ENCODE measurements at places on chromosomes 11 and 22.
A peak's percentile ranks its signal among the peaks of the same experiment; 100 is the strongest.

- DNase-seq, result no peak
These were observed 243.0 kb downstream of the CTTN start for GRCh38 chr11:70641369-70641768.

GRCh38 chr11:111445586-111445985 lies 66.5 kb upstream of the POU2AF1 start:
- no peak for DNase-seq

DNA sequence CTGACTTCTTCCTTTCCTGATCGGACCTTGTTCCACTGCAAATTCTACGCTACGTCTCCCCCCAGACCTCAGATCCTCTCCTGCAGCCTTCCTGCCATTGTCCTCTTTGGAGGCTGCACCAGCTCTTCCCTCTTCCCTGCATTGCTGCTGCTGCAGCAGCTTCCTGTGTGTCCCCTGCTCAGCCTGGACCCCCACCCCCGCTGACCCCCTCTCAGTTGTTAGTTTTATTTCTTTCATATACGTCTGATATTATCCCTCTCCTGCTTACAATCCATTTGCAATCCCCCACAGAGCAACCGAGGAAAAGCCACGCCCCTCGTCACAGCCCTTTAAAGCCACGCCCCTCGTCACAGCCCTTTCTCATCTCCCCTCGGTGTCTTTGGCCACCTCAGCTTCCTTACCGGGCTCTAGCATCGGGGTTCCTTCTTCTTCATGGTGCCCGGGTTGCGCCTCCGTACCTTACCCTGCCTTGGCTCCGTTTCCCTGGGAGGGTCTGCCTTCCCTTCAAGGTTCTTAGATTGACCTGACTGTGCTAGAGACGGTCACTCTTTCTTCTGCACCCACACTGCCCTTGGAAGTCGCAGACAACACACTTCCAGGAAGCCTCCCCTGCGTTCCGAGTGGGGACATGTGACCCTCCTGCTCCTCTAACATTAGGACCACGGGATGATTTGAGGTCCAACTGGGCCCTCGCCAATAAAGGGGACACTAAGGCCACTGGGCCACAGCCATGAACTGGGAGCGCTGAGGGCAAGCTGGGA lies 4.8 kb downstream of the MRGPRG start:
- DNase-seq, result no peak

GRCh38 chr11:76148941-76149613 lies 57.2 kb downstream of the WNT11 start:
- DNase-seq, result no peak

DNA sequence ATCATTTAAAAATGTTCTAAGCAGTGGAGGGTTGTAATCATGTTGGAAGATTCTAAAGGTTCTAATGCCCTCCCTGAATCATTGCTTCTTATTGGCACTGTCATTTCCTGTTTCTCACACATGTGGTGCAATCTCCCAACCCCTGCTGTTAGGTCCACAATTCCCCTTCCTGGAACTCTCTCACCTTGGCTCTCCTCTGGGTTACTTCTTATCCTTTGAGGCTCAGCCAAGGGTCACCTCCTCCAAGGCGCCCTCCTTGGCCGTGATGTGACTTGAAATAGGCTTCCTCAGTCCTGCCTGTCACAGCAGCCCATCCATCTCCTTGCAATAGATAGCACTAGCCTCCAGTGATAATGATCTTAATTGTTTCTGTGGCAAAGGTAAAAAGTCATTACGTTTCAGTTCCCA lies 149.8 kb downstream of the TTC17 start:
- no peak for DNase-seq

DNA sequence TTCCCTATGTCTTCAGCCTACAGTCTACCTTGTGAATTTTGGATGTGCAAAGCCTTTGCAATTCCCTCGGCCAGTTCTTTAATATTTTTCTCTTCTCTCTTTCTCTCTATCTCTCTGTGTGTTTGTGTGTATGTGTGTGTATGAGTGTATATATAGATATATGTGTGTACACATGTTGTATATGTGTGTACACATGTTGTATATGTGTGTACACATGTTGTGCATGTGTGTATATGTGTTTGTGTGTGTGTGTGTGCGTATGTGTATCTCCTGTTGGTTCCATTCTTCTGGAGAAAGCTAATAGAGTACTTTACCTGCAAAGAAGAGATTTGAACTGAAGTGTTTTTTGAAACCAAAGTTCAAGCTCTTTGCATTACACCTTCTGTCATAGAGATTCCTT lies 155.0 kb downstream of the LUZP2 start:
- no peak for DNase-seq

DNA sequence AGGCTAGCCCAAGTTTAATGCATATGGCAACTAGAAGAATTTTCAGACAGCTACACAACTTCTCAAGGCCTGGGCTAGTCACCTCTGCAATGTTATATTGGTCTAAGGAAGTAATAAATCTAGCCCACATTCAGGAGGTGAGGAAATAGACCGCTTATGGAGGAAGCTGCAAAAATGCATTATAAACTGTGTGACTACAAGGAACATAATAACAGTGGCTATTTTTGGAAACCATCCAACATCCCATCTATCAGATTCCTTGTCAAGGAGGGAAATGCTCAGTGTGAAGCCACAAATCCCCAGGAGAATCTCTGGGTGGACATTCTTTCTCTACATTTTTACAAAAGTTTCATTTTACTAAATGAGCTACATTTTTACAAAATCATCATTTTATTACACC lies 76.1 kb downstream of the BBOX1 start:
- DNase-seq, result peak; percentile 54

DNA sequence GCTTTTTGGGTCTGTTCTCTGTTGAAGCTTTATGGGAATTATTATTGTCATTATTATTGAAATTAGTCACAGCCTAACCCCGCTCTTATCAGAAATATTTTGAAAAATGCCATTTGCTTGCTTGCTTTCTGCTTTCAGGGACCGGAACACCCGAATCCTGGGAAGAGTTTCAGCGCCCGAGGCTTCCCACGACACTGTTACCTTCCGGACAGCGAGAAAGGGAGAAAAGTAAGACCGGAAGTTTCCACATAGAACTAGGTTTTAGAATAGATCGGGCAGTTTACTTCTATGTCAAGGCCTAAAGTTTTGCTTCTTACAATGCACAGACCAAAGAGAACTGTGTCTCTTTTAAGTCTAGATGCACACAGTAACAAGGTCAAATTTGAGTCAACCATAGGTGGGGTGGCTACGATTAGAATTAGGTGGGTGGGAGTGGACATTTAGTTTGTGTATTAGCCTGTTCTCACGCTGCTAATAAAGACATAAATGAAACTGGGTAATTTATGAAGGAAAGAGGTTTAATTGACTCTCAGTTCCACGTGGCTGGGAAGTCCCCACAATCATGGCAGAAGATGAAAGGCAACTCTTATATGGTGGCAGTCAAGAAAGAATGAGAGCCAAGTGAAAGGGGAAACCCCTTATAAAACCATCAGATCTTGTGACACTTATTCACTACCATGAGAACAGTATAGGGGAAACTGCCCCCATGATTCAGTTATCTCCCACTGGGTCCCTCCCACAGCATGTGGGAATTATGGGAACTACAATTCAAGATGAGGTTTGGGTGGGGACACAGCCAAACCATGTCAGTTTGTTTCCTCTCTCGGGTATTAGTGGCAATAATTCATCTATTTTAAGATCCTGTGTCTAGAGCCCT lies 12.9 kb downstream of the MPEG1 start:
- no peak for DNase-seq

DNA sequence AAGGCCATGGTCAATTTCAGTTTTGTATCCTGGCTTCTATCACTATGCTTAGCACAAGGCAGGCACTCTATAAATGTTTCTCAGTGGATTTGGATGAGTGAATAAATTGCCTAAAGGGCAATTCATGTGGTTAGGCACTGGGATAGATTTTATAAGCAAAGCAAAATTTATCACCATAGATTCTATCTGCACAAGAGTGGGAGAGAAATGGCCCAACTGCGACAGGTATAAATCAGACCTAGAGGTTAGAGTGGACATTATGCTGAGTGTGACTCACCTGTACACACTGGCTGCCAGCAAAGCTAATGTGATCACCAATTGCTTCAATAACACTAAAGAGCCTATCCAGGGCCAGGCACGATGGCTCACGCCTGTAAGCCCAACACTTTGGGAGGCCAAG lies 514.0 kb downstream of the BUD13 start:
- DNase-seq, result no peak

DNA sequence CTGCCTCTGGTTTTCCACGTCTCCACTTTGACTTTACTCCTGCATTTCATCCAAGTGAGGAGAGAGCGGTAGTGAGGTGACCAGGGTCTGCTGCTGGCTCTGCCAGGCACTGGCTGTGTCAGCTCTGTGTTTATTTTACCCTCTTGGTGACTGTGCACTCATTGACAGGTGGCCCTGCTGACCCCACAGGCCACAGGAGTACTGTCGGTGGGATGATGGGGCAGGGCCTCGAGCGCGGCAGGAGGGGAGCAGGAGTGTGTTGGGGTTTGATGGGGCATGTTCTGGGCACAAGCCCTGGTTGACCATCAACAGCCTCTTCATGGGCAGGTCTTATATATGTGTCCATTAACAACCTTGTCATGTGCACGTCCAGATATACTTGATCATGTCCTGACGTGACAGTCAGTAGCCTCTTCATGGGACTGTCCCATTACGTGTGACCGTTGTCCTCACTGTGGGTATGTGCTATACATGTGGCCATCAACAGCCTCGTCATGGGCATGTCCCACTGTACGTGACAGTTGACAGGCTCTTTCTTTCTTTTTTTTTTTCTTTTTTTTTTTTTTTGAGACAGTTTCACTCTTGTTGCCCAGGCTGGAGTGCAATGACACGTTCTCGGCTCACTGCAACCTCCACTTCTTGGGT lies 31.4 kb upstream of the ACR start:
- no peak for DNase-seq

- DNase-seq, result no peak
These were observed 175.2 kb downstream of the SBF2 start for GRCh38 chr11:10118865-10119264.

- DNase-seq, result no peak
These were observed 155.7 kb downstream of the NAV2 start for GRCh38 chr11:19868281-19868821.

DNA sequence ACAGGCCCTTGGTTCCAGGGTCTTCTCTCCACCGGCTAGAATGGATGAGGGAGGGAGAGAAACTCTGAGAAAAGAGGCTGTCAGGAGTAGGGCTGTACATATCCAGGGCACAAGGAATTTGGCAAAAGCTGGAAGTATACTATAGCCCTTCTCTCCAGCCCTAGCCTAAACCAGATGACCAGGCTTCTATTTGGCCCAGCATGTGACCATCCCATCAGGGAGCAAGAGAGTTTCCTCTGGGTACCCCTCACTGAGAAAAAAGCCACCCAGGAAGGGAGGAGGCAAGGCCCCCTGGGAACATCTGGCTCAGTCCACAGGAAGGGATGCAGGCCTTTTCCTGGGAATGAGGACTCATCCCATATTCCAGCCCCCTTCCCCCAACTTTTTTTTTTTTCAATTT lies 8.3 kb downstream of the CD44 start:
- no peak for DNase-seq

GRCh38 chr11:134536677-134537076 lies 124.6 kb upstream of the B3GAT1 start:
- no peak for DNase-seq

DNA sequence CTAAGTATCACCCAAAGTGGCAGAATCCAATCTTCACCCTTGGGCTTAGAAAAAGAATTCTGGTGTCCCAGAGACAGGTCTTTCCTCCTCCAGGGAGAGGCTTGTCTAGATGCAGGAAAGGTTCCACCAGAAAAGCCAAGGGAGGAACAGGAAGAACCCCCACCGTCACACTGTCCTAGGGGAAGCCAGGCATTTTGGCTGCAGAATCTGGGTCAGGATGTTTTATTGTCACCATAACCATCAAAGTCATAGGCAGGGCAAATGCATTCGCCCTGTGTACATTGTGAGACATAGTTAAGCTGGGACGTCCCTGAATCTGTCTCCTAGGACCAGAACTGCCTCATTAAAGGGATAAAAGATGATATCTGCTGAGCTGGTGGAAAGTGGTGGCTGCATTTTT lies 590.5 kb downstream of the OPCML start:
- DNase-seq, result no peak

DNA sequence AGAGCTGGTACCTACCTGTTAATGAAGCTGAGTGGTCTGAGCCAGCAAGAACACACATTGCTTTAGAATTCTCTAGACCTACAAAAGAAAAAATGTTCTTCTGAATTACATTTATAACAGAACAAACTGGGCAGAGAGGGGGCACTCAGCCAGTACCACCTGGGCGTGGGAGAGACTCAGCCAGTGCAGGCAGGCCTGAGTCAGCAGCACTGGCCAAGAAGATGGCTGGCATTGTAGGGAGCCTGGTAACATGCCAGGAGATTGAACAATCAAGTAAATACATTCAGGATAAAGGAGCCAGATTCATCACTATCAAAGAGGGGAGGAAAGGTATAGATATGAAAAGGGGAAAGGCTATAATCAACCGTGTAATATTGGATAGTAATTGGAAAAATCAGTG lies 19.9 kb downstream of the SERGEF start:
- DNase-seq, result no peak

DNA sequence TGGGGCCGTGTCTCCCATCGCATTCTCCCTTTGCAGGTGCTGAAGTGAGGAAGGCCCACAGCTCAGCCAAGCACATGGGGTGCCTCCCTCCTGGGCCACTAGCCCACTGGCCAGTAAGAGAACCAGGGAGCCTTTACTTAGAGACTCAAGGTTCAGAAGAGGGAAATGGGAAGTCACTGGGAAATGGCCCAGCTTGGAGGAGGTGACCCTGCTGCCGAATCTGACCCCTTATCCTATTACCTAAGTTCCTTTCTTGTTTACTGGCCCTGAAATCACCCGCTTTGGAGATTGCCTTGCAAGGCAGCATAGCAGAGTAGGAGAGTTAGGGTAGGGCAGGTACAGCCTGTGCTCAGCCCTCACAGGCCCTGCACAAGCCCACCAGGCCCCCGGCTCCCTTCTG lies 24.4 kb downstream of the UPB1 start:
- DNase-seq, result no peak

Measured in retinal pigment epithelial cell (primary cell).